ENCODE measurements at places on chromosomes 1 and 21.
A peak's percentile ranks its signal among the peaks of the same experiment; 100 is the strongest.

GRCh38 chr1:51697166-51697565, 80.3 kb downstream of the OSBPL9 start:
- no peak for DNase-seq

GRCh38 chr1:242788771-242789170, 264.3 kb upstream of the PLD5 start:
- DNase-seq = no peak

DNA sequence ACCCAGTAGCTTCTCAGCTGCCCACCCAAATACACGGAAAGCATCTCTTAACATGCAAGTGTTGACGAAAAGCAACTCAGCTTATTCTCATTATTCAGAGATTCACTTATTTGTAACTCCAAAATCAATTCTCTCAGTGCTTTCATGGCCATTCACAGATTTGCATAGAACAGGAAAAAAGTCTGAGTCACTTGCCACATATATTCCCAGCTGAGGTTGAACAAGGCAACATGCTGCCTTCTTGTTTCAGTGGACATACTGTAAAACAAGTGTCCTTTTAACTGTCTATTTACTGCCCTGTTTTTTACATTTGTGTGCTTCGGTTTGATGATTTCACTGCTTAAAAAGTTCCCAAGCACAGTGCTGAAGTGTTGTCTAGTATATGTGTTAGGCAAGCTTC, 273.0 kb downstream of the LTN1 start:
- no peak for DNase-seq

GRCh38 chr21:39720126-39720778, 24.7 kb upstream of the IGSF5 start:
- DNase-seq = no peak

GRCh38 chr1:35449334-35450008, 107.7 kb downstream of the KIAA0319L start:
- DNase-seq = no peak

DNA sequence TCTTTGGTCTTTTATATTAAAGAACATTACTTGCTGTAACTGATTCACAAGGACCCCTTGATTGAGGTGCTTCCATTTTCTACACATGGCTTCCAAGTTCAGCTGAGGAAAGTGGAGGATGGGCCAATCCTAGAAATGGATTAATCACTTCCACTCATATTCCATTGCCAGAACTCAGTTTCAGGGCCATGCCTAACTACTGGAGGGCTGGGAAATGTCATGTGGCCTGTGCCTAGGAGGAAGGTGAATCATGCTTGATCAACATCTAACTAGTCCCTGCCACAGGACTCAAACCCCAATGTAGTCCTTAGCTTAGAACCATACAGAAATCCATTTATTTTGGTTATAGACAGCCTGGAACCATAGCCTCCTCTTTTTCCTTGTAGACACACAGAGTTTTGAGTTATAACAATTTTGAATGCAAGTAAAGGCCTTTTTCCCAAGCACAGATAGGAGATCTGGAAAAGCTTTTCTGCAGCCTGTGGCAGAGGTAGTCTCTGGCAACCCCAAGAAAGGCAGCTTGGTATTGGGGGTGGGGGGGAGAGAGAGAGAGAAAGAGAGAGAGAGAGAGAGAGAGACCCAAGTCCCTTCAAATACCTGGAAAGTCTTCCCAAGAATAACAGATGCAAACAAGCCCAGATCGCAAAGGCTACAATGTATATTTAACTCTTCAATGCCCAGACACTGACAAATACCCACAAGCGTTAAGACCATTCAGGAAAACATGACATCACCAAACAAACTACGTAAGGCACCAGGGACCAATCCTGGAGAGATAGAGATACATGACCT, 12.5 kb downstream of the MAST2 start:
- no peak for DNase-seq

GRCh38 chr21:41426676-41427404, 801 bp downstream of the MX1 start:
- no peak for DNase-seq

GRCh38 chr1:60262701-60263100, 189.1 kb upstream of the C1orf87 start:
- DNase-seq = no peak

DNA sequence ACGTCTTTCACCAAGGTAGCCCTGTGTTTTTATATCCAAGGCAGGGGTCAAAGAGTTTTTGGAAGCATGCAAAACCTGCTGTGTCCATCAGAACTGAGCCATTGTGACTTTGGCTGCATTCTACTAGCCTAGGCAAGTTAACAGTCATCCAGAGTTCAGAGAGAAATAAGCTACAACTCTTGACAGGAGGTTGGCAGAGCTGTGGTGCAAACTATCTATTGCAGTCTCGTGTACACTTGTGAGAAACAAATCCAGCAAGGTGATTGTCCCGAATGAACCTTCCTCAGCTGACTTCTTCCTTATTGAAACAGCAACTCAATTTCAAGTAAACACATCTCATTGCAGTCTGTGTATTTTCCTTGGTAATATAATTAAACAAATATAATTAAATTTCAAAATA, 124.5 kb downstream of the NCAM2 start:
- no peak for DNase-seq

DNA sequence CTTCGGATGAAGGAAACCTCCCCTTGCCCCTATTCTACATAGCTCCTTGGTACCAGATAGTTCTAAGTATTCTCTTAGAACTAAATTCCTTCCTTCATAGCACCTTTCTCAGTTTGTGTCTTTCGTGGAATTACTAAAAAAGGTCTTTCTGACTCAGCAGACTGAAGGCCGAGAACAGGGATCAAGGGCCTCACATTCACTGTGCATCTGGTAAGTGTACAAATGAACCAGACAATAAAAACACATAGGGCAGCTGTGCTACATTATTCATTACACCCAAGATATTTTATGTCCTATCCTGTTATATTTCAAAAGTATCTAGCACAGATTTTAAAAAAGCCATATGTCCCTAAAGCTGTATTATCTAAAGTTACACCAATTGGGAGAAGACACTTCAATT, 62.9 kb upstream of the HP1BP3 start:
- DNase-seq = no peak

GRCh38 chr1:79235301-79236002, 228.9 kb upstream of the ADGRL4 start:
- DNase-seq = no peak

DNA sequence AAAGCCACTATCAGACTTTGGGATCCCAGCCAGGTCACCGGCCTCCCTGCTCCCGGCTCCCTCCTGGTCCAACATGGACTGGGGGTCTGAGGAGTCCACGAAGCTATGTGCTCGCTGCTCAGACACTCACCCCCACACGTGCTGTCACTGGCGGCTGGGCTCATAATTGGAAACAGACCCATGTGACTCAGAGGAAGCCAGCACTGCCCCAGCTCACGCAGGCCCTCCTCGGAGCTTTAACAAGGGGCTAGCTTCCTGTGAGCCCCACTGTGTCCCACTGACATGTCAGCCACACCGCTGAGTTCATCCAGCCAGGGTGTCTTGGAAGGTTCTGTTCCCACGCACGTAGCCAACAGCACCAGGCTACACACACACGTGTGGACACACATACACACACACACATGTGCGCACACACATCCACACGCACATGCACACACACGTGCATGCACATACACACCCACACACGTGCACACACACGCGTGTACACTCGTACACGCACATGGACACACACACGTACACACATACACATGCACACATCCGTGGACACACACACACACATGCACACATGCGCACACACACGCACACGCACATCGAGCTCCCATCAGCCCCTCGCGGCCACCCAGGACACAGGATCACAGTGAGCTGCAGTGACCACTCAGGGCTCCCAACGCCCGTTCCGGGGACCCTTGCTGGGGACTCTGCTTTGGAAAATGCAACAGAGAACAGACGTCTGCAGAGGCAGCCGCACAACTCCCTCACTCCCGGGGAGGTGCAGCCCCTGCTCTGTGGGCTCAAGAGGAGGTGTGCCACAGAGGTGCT, 18.4 kb upstream of the COL6A2 start:
- no peak for DNase-seq

- no peak for DNase-seq
Measured at GRCh38 chr1:6052543-6053205, 7.0 kb downstream of the KCNAB2 start.

GRCh38 chr1:93820554-93821422, 58.2 kb downstream of the DNTTIP2 start:
- no peak for DNase-seq

GRCh38 chr1:28830814-28831213, 18.8 kb downstream of the OPRD1 start:
- no peak for DNase-seq

DNA sequence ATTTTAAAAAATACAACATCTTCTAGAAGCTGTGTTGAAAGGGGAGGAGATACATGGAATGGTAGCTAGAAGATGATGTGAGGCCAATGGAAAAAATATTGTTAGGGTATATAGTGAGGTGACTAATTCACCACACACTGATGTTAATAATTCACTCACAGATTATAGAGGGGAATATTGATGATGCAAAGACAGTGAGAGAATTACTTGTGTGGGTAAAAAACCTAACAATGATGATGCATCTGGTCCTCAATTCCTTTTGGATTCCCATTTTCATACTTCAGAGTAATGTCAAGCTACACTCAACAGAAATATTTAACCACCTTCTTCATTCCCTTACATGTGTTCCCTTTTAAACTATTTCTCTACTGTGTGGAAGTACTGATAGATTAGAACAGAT, 169.5 kb upstream of the DPYD start:
- DNase-seq = no peak

- DNase-seq = peak; percentile 83
Measured at GRCh38 chr1:12208764-12209494, 20.9 kb upstream of the VPS13D start.

- DNase-seq = no peak
Measured at GRCh38 chr1:156571261-156571852, 1.0 kb downstream of the IQGAP3 start.

DNA sequence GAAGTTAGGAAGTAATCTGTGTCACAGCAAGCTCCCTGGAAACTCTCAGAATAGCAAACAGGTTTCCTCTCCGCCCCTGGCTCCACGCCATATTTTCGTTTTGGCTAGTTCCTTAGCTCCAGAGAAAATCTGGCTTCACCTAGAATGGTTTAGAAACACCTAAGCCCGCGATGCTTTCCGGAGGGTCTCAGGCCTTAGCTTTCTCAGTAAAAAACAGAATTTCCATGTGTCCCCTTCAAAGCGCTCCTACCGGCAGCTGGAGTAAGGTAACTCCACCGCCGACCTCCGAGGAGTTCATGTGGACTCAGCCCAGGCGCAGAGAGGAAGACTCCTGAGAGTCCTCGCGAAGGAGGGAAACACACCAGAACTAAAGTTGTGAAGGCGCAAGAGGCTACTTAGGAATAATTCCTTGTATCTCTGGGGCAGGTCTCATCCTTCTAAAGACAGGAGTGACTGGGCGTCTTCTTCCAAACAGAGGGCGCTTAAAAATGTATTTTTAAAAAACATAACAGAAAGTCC, 406 bp downstream of the KIAA0040 start:
- no peak for DNase-seq

GRCh38 chr21:27741736-27742135, 774.8 kb upstream of the ADAMTS5 start:
- DNase-seq = no peak

DNA sequence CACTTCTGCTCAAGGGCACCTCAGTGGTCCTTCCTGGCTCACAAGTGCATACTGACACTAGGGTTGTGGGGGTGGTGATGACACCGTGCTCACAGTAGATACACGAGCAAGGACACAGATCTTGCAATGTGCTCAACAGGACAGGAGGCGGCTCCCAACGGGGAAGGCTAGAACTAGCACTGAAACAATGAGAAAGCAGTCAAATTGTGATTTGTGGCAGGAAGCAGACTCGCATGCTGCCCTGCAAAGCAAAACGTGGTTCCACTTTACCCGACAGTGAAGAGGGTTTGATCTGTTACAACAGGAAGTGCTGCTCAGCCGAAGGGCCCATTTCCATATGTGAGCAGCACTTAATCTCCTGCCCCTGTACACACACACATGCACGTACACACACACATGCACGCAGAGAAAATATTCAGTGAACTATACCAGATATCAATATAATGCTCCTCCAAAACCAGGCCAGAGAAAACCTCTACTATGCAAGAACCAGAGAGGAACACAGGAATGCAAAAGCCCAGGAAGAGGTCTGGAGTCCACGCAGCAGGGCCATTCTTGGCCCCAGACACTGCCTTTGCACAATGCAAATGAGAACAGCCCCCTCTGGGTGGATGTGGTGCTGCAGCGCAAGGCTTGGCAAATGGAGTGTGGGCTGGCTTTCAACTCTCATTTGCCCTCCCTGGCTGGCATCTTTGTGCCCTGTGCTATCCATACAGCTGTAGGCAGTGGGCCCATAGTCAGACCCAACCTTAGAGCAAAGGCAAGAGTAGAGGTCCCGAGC, 47.1 kb downstream of the KANK4 start:
- no peak for DNase-seq

DNA sequence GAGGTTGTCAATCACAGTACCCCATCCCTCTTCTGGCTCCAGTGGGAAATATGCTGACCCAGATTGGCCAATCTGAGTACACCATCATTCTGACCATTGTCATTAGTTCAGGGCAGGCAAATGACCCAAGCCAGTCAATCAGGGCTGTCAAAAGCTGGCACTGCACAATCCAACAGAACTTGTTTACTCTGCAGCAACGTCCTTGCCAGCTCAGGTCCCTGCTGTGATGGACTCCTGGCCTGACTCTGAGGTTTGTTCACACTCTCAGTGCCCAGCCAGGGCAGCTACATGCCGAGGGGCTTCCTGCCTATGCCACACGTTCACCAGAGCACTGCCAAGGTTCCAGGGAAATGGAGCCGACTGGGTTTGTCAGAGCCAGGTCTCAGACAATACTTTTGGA, 14.7 kb upstream of the OVAAL start:
- DNase-seq = no peak

DNA sequence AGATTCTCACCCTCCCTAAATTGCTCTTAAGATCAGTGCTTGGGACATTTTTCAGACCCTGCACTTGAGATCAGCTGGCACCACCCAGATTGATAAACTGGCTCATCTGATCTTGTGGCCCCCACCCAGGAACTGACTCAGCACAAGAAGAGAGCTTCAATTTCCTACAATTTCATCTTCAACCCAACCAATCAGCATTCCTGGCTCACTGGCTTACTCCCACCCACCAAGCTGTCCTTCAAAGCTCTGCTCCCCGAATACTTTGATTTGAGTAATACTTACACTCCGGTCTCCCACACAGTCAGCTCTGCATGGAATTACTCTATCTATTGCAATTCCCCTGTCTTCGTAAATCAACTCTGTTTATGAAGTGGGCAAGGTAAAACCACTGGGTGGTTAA, 461.9 kb upstream of the RGS18 start:
- DNase-seq = no peak

- DNase-seq = no peak
Measured at GRCh38 chr1:43933386-43934100, at the start of gene ARTN. Gene ARTN (plus strand): TSS chr1:43933801. CDS start chr1:43935657, 1,856 bp downstream.

- no peak for DNase-seq
Measured at GRCh38 chr1:3584915-3585314, 26.4 kb downstream of the MEGF6 start.

- no peak for DNase-seq
Measured at GRCh38 chr1:181083842-181084605, 4.5 kb upstream of the IER5 start.

DNA sequence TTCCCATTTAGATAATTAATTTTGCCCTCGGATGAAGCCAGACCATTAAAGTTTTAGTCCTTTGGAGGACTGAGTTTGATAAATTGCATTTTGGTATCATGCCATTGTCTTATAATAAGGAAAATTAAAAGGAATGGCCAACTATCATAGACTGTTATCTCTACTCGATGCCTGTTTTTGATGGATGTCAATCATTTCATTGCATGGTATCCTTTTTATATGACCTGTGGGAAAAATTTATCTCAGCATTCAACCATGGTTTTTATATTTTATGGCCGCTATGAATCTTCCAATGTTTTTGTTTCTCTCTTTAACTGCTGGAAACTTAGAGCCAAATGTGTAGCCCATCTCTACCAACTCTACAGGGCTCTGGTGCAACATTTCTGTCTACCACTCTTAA, 9.9 kb upstream of the CCT8 start:
- DNase-seq = no peak
